ENCODE measurements at places on chromosomes 12 and 14.

DNA sequence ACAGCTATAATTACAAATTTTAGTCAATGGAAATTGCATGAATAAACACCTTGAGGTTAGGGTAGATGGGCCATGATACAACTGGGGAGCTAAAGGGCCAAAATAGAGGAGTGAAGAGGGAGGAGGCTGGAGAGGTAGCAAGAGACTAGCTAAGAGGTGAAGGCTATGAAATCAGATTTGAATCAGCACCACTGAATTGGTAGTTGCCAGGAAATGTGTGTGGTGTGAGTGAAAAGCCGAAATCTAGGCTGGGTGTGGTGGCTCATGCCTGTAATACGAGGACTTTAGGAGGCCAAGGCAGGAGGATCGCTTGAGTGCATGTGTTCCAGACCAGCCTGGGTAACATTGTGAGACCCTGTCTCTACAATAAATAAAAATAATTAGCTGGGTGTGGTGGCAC lies 22.7 kb downstream of the YY1 start:
- DNase-seq, result no peak

GRCh38 chr14:47427629-47428028 lies 247.8 kb downstream of the MDGA2 start:
- no peak for DNase-seq

- DNase-seq, result peak; percentile 2
Observed at GRCh38 chr12:16189849-16190248, 87.6 kb downstream of the SLC15A5 start.

- DNase-seq, result peak; percentile 93
Observed at GRCh38 chr12:49763006-49763591, 21.7 kb downstream of the TMBIM6 start.

DNA sequence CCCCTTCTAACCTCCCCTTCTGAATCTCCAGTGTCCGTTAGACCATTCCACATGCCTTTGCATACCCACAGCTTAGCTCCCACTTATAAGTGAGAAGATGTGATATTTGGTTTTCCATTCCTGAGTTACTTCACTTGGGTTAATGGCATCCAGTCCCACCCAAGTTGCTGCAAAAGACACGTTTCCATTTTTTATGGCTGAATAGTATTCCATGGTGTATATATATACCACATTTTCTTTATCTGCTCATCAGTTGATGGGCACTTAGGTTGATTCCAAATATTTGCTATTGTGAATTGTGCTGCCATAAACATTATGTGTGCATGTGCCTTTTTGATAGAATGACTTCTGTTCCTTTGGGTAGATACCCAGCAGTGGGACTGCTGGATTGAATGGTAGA lies 67.8 kb downstream of the MVK start:
- no peak for DNase-seq

GRCh38 chr14:105205673-105206208 lies 24.6 kb upstream of the NUDT14 start:
- no peak for DNase-seq

GRCh38 chr14:100022772-100023451 lies 42.3 kb upstream of the EVL start:
- no peak for DNase-seq

GRCh38 chr14:89798212-89798773 lies 156.2 kb downstream of the EFCAB11 start:
- no peak for DNase-seq

DNA sequence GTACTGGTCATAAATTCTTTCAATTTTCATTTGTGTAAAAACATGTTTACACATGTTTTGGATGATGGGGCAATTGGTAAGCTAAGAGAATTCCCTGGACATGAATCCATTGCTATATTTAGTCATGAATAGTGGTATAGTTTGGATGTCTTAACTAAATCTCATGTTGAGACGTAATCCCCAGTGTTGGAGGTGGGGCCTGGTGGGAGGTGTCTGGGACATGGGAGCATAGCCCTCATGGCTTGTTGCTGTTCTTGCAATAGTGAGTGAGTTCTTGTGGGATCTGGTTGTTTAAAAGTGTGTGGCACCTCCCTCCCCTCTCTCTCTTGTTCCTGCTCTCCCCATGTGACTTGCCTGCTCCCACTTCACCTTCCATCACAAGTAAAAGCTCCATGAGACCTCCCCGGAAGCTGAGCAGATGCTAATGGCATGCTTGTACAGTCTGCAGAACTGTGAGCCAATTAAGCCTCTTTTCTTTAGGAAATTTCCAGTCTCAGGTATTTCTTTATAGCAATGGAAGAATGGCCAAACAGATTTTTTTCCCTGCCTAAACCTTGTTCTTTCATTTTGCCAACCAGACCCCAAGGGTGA lies 33.6 kb downstream of the CTSG start:
- DNase-seq, result no peak

- no peak for DNase-seq
Observed at GRCh38 chr12:98513379-98514322, 1.7 kb upstream of the TMPO start.

DNA sequence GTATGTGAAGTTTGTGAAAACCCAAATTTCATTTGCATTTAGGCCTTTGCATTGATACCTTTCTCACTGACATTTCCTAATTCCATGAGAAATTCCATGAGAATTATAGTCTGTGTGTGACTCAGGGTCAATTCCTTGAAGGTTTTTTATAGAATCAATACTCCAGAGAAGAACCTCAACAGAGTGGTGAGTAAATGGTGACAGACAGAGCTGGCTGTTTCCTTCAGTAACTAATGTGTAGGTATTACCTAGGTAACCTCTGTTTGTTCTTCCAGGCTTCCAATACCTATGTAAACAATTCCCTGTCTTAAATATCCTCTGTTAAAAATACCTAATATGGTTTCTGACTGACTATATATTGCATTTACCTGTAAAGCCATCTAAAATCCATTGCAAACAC lies 117.0 kb downstream of the TTC8 start:
- no peak for DNase-seq

- DNase-seq, result no peak
Observed at GRCh38 chr12:65156366-65156841, 13.0 kb upstream of the LEMD3 start.

DNA sequence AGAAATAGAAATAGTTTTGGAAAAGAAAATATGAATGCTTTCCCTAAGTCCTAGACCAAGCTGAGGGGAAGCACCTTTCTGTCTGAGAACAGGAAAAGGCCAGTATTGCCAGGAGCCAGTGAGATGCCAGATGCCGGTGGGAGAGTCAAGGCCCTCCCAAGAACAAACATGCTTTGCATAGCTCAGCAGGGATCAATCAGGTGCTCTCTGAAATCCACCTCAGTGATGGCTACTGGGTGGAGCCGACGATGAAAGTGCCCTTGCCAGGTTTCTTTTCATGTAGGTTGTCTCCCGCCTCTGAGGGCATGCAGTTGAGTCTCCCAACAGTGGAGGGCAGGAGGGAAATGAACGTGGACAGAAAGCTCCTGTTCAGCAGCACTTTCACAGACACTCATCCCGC lies 28.3 kb downstream of the DEGS2 start:
- no peak for DNase-seq

GRCh38 chr14:58128416-58128815 lies 23.6 kb downstream of the ARMH4 start:
- DNase-seq, result no peak

DNA sequence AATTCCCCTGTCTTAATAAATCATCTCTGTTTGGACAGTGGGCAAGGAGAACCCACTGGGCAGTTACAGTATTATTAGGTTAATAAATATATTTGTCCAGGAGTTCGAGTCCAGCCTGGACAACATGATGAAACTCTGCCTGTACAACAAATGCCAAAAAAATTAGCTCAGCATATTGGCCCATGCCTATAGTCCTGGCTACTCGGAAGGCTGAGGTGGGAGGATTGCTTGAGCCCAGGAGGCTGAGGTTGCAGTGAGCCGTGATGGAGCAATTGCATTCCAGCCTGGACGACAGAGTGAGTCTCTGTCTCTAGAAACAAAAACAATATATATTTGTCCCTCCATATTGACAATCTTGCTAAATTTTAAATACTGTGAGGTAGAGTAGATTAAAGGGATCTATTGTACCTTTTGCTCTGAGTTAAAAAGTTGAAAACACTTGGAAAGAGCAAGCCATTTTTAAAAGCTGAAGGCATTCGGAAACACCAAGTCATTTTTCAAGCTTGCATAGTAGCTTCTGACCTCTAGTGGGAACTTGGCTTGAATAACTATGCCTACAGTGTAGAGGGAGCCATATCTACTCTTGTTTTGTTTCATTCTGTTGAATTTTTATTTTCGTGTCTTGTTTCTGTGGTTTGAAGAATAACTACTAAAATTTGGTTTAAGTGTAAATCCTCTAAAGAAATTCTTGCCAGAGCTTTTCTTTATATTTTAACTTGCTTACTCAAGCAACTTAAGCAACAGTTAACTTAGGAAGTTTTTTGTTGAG lies 14.6 kb upstream of the EEA1 start:
- DNase-seq, result no peak

Measured in Jurkat, Clone E6-1 (cell line).